HCT116 (cell line): ENCODE measurements at places on chromosomes 5 and 9.

DNA sequence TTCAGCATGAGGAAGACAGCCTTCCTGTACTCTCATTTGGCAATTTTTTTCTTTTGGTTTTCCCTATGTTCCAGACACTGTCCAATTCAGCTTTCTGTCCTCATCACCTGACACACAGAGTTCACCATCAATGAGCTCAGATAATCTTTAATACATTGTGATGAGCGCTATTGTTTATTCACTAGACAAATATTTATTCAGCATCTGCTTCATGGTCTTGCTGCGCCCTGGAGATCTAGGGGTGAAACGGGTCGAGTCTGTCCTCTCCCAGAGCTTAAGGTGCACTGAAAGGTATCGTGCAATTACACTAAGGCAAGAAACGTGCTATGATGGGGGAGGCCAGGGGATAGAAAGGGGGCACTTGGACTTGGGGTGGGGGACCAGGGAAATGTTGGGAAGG is 281.6 kb downstream of the ZSWIM6 start:
- no peak for DNase-seq

- no peak for DNase-seq
These were observed 1.5 kb upstream of the CSF2 start for GRCh38 chr5:132072070-132072469.

DNA sequence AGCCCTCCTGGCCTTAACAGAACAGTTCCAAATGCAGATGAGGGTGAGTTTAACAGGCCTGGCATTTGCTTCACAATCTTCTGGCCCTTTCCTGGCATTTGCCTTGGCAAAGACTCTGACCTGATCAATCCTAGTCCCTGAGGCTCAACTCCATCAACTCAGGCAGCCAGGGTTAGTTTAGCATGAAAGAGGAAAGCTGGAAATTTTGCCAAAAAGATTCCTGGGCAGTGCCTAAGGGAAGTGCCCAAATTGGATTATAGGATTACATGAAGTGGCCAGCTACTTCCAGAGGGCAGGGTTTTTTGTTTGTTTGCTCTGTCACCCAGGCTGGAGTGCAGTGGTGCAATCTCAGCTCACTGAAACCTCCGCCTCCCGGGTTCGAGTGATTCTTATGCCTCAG is 36.8 kb downstream of the PCDHAC2 start:
- no peak for DNase-seq

DNA sequence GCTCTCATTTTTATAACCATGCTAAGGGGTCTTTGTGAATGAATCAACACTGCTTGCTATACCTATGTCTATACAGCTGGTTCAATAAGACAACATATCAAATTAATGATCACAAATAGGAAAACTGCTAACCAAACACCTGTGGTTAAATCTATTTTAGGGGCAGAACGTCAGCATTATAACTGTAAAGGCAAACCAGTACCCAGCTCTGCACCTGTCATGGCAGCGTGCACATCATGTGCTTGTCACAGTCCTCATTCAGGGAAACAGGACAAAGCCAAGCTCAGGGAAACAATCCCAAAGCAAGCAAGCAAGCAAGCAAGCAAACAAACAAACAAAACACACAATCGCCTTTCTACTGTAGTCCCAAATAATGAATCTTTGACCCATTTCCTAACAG is 277.7 kb upstream of the DAP start:
- DNase-seq = no peak

GRCh38 chr5:107557051-107557658 is 113.6 kb downstream of the EFNA5 start:
- peak; percentile 59 for DNase-seq
